ENCODE measurements at places on chromosomes 11 and 22. TPM values are rescaled to one million over a fixed set of nuclear protein-coding genes. Genes with fewer than 3 reads are reported as not detected.

GRCh38 chr22:29065468-29066190 is 4.0 kb upstream of the C22orf31 start:
- DNase-seq: no peak

DNA sequence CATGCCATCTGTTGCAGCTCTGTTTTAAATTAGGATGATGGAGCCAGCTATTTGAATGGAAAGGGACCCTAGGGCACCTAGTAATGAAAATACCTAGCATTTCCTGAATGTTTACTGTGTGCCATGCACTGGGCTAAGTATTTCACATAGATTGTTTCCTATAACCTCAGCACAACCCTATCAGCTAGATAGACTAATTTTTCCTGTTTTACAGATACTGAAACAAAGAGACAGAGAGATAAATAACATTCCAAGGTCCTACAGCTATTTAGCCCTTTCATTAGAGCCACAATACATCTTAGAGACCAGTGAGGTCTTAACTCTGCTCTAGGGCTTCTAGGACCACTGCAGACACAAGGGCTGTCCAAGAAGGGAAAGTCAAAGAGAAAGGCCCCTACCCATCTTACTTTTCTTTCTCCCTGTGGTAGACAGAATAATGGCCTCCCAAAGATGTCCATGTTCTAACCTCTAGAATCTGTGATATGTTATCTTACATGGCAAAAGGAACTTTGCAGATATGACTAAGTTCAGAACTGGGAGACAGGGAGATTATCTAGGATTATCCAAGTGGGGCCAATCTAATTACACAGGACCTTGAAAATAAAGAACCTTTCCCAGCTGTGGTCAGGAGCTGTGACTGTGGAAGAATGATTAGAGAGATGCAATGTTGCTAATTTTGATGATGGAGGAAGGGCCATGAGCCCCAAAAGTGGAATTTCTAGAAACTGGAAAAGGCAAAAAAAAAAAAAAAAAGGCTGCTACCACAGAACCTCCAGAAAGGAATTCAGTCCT is 157.0 kb downstream of the CCDC34 start:
- DNase-seq: no peak

DNA sequence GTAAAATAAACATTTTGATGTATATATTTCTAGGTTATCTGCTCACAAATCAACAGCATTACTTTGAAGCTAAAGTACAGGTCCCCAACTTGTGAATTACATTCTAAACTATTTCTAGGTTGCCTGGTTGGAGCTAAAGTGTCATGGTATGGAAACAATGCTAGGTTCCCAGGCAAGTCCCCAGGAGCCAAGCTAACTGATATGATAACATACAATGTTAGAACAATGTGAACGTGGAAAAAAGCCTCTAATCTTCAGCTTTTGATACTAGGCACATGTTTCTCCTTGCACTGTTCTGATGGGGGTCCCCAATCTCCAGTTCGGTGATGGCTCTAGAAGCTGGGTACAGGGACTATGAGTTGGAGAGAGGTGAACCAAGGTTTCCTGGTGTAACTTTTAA is 109.8 kb downstream of the ARL14EP start:
- DNase-seq: no peak

GRCh38 chr22:30247974-30248373 is 1.4 kb upstream of the LIF start:
- no peak for DNase-seq

- no peak for DNase-seq
Measured at GRCh38 chr11:32396991-32397390, 38.3 kb downstream of the WT1 start.

GRCh38 chr22:47793304-47794101 is 1031.1 kb downstream of the TBC1D22A start:
- DNase-seq: no peak

The MMP10 gene
- not detected for total RNA-seq

The OR2AT4 gene
- total RNA-seq: not detected

The MGAT3 gene
- total RNA-seq: 1.0 TPM
